ENCODE measurements at places on chromosomes 3 and 15.

- no peak for DNase-seq
These were observed 7.0 kb upstream of the TFG start for GRCh38 chr3:100702082-100702979.

DNA sequence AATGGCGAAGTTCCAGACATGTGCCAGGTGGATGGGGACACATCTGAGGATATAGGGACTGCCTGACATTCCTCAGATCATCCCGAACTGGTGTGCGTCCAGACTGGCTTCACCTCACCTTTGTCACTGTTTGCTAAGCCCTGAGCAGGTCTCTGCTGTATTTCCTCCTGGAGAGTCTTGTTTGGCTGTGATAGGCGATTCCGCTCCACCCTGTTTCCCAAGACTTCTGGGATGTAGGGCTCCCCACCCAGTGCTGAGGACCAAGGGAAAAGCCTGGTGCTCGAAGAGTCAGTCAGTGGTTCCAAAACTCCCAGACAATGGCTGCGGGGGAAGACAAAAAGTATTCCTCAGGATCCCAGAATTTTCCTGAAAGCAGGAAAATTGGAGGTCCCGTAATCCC is 11.1 kb upstream of the FURIN start:
- DNase-seq: no peak

DNA sequence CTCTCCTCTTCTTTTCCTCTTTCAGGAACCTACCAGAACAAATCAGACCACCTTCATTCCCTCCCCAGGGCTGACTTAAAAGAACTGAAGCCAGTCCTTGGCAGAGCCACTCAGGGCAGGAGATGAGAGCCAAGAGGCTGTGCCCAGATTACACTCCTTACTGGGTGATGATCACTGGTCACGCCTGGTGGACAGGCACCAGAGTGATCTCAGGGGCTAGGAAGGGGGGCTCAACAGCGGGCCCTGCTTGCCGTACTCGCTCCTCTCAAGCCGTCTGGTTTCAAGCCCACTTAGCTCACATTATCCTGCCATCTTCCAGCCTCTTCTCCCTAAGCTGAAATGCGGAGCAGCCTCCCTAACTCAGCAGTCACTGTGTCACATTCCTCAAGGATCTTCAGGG is 1.7 kb upstream of the FAH start:
- no peak for DNase-seq

- DNase-seq: peak; percentile 32
These were observed 479.4 kb downstream of the ERC2 start for GRCh38 chr3:55988905-55989304.

DNA sequence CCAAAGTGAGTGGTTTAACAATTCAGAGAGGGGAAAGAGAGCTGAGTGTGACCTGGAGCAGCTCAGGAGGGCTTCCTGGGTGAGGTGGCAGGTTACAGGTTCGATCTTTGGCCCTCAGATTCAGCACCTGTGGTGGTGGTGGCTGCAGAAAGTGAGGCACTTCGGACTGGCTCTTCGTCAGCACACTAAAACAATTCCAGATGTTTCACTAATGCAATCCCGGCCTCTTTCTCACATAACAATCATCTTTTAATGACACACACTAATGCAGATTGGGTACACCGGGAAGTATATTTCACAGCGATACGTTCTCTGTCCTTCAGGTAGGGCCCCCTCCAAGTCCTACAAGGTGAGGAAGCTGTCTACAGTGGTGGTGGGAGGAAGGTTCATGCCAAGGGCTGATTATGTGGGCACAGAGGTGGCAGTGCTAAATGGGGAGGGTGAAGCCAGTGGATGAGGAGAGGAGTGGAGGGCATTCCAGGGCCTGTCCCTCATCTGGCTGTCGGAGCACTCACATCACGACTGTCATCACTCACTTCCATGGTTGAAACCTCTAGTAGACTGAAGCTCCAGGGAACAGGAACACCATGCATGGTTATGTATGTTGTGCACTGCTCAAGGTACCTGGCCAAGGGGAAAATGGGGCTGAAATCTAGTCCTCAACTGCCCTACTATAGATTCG is 171.1 kb downstream of the RAB11A start:
- DNase-seq: no peak

DNA sequence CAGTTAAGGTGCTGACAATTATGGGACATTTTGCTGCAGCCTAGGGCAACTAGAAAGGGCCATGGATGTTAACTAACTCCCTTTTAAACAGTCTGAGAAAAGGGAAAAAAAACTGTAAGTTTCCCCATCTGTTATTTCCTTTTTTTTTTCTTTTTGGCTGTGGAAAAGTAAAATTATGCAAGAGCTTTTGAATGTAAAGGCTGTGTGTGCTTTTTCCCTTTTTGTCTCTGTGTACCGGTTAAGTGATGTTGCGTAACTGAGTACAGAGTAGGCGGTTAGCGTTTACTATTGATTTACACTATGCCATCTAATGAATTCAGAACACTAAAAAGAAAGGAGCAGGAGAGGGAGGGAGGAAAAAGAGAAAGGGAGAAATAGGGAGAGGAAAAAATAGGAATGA is 403.6 kb downstream of the TIGIT start:
- DNase-seq: no peak

DNA sequence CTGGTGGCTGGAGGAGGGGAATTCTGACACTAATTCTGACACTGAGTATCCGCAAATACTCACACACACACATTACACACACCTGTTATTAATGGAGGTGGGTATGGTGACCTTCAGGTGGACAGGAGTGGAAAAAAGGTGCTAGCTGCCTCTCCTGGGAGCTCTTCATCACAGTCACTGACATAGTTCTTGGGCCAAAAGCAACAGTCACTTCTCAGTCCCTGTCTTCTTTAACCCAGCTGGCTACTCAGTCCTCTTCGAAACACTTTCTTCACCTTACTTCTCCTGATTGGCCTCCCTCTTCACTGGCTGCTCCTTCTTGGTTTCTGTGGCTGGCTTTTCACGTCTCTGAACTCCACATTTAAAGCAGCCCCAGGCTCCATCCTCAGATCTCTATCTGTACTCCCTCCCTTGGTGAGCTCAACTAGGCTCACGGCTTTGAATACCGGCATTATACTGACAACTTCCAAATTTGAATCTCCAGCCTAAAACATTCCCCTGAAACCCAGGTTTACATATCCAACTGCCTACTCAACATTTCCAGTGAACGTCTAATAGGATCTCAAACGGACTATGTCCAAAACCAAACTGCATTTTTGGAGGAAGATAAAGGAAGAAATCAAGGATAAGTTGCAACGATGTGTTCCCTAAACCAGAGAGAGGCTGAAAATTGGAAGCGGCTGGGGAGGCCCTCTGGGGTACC is 53.2 kb upstream of the HEG1 start:
- no peak for DNase-seq

DNA sequence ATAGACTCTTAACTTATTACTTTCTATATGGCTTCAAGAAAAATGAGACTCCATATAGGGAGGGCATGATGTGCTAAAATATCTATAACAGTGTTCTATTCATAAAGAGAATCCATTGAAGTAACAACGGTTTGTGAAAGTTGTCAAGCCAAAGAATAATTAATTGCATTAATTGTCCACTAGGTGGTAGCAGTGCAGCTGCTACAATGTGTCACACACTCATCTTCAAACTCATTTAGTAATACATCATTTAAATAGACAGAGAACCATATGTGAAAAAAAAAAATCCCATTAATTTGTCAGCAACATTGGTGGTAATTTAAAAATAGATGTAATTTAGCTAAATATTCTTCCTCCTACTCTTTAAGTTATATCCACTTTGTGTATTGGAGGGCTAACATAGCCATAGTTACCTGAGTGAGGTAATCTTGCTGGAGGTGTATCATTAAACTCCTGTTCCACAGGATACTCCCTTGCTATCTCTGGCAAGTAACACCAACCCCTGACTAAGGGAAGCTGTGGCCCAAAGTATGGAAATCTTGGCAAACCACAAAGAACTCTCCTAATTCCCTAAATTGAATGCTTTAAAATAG is 3.7 kb upstream of the CPA3 start:
- peak; percentile 62 for DNase-seq

DNA sequence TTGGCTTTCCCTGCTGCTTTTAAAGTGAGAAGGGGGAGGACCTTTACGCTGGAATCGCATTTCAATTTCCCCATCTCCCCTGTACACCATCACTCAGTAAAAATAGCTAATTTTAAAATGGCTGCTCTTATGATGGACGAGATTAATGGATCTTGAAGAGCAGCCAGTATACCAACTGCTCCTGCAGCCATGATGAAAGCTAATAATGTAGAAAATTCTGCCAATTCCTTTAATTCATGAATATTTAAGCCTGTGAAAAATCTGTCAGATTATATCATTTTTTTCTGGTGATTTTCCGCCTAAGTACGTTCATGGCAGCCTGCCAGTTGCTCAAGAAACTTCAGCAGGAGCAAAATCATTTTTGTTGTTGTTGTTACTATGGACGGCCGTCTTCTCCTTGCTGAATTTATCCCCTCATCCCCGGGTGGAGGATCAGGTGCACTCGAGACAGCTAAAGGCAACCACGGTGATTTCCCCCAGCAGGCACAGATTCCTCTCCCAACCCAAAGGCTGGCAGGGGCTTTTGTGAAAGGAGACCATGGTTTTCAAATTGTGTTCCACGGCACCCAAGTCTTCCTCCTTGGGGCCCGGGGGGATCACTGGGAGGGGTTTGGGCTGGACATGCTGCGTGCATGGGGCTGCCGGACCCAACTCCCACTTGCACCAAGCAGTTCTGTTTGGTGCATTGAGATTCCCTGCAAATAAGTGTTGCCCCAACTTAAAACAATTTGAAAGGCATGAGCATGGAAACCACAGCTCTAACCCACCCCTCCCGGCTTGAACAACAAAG is 289.6 kb downstream of the UACA start:
- DNase-seq: peak; percentile 72

DNA sequence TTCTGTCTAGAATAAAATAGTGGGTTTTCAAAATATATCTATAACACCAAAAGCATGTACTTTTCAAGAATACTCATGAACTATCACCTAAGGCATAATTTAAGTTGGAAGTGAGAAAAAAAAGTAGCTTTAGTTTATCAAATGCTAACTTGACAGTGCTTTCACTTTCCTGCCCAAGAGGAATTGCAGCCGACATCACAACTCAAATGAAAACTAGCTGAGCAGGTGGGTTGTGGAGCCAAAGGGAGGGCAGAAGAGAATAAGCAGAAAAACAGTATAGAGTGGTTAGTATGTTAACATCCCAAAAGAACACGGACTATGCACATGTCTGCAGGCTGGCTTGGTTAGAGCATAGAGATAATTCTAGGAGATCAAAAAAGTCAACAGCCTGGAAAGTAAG is 120.9 kb downstream of the NEDD4 start:
- no peak for DNase-seq

- DNase-seq: no peak
These were observed 63.0 kb downstream of the CHSY1 start for GRCh38 chr15:101188637-101189408.

- no peak for DNase-seq
These were observed 7.4 kb upstream of the ANPEP start for GRCh38 chr15:89822026-89822425.

- no peak for DNase-seq
These were observed 789.8 kb downstream of the TUSC7 start for GRCh38 chr3:117499189-117499870.

DNA sequence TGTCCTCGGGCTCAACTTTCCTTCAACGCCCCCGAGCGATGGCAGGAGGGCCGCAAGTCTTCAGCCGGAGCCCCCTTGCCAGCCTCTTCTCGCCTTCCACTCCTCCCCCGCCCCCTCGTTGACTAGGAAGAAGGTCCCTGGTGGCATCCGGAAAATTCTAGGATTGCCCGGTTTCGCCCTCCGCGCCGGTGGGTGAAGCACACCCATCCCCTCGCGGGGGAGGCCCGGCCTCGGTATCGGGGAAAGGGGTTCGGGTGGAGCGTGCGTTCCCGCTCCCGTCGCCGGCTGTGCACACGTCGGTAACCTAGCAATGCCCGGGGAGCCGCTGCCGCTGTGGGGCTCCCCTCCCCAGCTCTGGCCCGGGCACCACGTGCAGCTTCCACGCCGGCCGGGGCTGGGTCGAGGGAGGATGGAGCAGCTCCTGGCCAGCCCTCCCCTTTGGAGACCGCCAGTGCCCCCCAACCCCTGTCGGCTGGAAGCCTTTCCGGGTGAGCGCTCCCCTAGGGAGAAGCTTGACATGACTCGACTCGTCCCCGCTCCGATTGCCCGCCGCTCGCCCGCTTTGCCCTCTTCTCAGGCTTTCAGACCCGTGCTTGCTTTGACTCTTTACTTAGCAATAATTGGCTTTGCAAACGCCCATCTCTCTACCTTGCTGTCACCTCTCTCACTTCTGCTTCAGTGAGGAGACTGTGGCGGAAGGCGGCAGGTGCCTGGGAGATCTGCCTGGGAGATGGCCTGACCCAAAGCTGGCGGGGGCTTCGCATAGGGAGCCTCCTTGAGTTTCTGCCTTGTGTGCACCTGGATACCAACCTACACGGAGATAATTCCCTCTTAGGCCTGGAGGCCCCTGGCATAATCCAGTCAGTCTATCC is 1.3 kb downstream of the CACNA1D start:
- DNase-seq: peak; percentile 73

GRCh38 chr15:98796685-98797357 is 148.5 kb downstream of the IGF1R start:
- DNase-seq: no peak

GRCh38 chr3:87780811-87781210 is 278.0 kb downstream of the CGGBP1 start:
- DNase-seq: no peak

DNA sequence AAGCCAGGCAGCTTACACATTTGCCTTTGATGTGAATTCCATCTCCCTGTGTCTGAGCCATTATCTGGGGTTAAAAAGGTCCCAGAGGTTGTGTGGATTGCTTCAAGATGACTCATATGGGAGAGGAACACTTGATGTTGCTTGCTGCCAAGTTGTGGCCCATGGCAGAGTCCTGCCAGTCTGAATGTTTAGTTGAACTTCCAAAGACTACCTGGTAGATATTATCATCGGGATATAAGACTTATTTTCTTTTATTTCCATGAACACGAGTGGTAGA is 85.6 kb downstream of the TJP1 start:
- DNase-seq: no peak

GRCh38 chr3:171974986-171975837 is 64.2 kb upstream of the FNDC3B start:
- no peak for DNase-seq

DNA sequence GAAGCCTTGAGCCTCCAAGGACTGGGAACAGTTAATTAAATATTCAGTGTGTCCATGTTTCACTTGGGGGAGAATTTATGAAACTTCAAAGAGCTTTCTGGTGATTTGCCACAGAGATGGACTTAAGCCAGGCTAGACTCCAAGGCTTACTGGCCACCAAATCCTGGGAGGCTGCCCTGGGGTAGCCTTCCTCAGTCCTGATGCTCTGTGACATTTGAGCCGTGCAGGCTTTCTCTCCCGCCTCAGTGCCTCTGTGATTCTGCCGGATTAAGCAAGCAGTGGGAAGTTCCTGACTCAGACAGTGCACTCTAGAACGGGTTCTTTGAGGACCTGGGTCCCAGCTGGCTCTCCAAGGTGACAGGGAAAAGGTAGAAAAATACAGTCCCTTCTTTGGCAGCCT is 314.7 kb upstream of the ICE2 start:
- DNase-seq: no peak
